Upper lobe of left lung (tissue), 6 donors: ENCODE measurements at places on chromosomes 6 and 20. TPM values are rescaled to one million over a fixed set of nuclear protein-coding genes. Genes with fewer than 3 reads are reported as not detected.

The BPIFB2 gene
- total RNA-seq: 0.23 TPM

The RIOK1 gene
- total RNA-seq: 12.2 TPM

The KCNQ5 gene
- 0.30 TPM for total RNA-seq

The SEMG2 gene
- not detected for total RNA-seq

The SIRPB1 gene
- total RNA-seq: 30.1 TPM

The ZNF165 gene
- total RNA-seq: 7.9 TPM

The SUMO4 gene
- 3.3 TPM for total RNA-seq

The TNFRSF6B gene
- total RNA-seq: 29.3 TPM

The LBP gene
- 0.30 TPM for total RNA-seq

The DUSP15 gene
- 0.69 TPM for total RNA-seq

The TULP1 gene
- total RNA-seq: not detected

The MYBL2 gene
- total RNA-seq: 1.6 TPM

The LTA gene
- 1.8 TPM for total RNA-seq

The LY6G5C gene
- 1.8 TPM for total RNA-seq

The NRN1 gene
- 3.8 TPM for total RNA-seq

The ZKSCAN3 gene
- 10.5 TPM for total RNA-seq

The NOTCH4 gene
- 88.2 TPM for total RNA-seq

The SYCP2L gene
- total RNA-seq: 0.46 TPM

The MLN gene
- not detected for total RNA-seq

The SYNE1 gene
- total RNA-seq: 540 TPM

The DEFB132 gene
- total RNA-seq: not detected

The HLA-DPB1 gene
- total RNA-seq: 697 TPM

The C20orf141 gene
- not detected for total RNA-seq

The OVOL2 gene
- total RNA-seq: 7.4 TPM

The CCHCR1 gene
- 83.8 TPM for total RNA-seq

The TMEM14A gene
- total RNA-seq: not detected

The MTFR2 gene
- total RNA-seq: 1.1 TPM

The MUCL3 gene
- total RNA-seq: 4.9 TPM

The C20orf202 gene
- total RNA-seq: 0.80 TPM
